ENCODE measurements at places on chromosomes 5 and 9.

GRCh38 chr5:138686668-138687067 is 66.6 kb upstream of the CTNNA1 start:
- DNase-seq, result no peak

DNA sequence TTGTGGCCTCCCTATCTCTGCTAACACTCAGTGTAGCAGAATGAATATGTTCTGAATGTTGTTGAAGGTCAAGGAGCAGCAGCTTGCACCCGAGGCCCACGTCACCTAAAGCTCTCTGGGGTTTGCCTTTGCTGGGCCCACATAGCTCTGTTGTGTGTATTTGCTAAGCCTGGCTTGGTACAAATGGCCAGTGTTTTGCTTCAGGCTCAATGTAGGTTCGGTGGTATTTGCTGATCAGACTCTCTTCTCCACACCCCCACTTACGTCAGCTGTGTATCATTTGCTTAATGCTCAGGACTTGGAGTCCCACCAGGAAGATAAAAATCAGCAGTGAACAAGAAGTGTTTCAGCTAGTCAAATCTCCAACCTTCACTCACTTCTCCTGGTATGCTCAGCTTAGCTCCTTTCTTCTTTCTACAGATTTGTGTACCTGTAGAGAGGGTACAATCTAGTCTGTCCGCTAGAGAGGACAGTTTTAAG is 4.8 kb upstream of the RFESD start:
- no peak for DNase-seq

DNA sequence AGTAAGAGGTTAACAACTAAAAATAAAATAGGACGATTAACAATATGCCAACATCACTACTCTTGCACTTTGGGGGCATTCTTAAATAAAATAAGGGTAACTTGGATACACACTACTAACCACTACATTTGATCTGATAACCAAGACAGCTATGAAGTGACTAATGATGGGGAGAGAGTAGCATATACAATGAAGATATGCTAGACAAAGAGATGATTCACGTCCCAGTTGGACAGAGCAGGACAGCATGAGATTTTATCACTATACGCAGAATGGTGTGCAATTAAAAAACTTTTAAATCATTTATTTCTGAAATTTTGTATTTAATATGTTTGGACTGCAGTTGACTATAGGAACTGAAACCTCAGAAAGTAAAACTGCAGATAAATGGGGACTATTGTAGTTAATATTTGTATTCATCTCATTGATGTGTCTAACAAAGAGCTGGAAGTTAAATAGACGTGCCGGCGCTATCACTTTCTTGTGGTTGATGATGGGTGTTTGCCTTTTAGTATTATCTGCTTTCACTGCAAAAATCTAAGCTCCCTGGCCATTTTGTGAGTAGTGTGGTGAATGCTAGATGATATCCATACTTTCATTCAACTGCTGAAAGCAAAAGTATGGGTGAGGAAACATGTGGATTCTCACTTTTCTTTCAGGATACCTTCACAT is 18.7 kb downstream of the GIN1 start:
- no peak for DNase-seq

- peak; percentile 32 for DNase-seq
Measured at GRCh38 chr9:33921967-33922895, 105.3 kb downstream of the UBE2R2 start.

Measured in RWPE1 (cell line).